ENCODE measurements at places on chromosomes 2 and 18.

DNA sequence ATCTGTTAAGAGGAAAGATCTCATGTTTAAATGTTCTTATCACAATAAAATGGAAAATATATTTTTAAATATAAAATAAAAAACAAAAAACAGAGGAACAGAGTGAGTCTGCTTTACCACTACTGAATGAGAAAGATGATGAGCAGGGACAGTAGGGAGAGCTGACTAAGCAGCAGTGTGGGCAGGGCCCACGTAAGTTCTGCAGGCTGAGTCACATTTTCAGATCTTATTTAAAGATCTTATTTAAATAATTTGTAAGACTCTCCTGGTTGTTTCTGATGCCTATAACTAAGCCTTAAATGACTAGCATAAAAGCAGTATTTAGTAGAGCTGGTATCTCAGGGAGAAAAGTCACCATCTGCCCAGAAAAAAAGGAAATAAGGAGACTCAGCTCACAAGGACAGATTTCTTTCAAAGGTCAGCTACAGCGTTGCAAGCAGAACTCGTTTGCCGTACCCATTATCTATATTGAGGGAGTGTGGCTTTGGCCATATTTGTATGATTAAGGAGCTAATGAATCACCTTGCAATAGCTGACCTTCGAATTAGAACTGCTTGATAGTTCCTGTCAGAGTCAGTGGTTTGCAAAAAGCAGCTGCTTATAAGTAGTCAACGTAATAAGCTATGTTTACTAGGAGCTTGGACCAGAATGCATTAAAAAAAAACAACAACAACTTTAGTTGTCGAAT is 322.1 kb upstream of the CHAC2 start:
- no peak for DNase-seq

GRCh38 chr2:109396202-109397180 is 217.3 kb downstream of the SEPTIN10 start:
- DNase-seq: no peak

DNA sequence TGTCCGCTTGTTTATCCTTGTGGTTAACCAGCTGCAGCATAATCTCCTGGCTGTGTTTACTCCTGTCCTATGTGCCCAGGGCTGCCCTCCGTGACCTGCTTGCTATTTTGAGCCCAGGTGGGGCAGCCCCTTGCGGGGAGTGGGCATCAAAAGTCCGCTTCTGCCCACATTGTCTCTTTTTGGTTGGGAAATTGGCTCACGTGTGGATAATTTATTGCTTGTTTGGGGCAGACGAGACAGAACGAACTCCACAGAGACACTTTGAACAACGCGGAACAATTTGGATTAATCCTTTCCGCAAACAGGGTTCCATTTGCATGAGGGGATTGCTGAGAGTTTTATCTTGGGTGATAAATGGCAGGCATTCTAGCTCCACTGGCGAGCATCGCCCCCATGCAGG is 8.1 kb upstream of the CXCR4 start:
- no peak for DNase-seq

DNA sequence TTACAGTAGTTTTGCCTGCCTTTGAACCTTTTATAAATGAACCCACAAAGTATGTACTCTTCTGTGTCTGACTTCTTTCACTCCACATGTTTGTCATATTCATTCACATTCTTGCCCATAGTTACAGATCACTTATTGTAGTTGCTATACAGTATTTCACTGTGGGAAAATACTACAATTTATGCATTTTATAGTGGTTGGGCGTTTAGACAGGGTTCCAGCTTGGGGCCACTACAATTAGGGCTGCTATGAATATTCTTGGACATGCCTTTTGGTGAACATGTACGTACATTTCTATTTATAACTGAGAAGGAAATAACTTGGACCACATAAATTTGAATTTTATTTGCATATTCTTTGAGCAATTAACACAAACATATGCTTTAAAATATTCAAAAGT is 15.4 kb upstream of the PMAIP1 start:
- DNase-seq: no peak

DNA sequence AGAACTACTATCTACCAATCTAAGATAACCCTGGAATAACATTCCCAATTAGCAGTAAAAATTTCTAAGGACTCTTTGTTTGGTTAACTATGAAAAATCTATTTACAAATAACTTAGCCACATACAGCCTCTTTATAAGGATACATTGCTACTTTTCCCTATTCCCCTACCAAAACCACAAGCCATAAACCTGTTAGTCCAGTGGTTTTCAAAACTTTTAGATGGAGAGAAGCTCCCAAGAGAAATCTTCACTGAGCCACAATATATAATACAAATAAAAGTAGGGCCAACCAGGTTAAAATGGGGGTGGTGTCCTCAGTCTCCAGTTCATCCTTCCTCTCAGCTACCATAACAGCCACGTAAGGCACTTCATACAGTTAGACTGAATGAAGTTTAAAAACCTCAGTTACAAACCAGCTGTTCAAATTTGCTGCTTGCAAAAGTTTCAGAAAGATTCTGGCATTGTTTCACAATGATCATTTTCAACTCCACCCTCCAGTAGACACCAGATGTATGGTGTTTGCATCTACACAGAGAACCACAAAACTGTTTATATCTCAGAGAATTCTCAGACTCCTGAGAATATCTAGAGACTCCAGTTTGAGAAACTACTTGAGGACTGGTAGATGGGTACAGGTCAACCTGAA is 26.0 kb downstream of the SOS1 start:
- DNase-seq: no peak

GRCh38 chr2:236336575-236337464 is 72.6 kb upstream of the ASB18 start:
- DNase-seq: no peak

Data from activated B cell treated with CpG ODN at 0.5 μM for 24 hours (primary cell).